HFF-Myc (cell line): ENCODE measurements at places on chromosomes 3 and 15.

DNA sequence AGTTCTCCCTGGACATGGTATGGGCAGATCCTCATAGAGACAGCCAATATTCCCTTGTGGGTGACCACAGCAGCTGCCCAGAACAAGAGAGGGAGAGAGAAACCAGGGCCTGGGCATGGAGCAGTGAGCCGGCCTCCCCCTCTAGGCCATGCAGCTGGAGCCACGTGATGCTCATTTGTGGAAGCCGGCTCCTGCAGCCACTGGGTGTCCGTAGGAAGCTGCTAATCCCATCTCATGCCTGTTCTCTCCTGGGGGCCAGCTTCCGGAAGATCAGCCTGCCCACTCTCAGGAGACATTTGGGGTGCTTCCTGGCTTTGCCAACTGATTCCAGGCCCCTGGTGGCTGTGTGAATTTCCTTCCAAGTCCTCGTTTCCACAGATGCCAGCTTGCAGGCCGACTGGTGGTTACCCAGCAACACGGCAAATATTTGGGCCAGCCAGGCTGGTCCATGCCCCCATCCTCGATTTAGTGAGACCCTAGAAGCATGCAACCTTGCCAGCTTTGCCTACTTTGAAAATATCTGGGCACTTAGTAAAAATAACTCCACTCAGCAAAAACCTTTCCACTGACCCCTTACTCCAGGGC lies 55.3 kb downstream of the LINGO1 start:
- DNase-seq = no peak

- DNase-seq = peak; percentile 59
Observed at GRCh38 chr15:81410318-81410753, 36.3 kb upstream of the TMC3 start.

GRCh38 chr3:145649368-145649887 lies 511.6 kb downstream of the PLOD2 start:
- DNase-seq = no peak

DNA sequence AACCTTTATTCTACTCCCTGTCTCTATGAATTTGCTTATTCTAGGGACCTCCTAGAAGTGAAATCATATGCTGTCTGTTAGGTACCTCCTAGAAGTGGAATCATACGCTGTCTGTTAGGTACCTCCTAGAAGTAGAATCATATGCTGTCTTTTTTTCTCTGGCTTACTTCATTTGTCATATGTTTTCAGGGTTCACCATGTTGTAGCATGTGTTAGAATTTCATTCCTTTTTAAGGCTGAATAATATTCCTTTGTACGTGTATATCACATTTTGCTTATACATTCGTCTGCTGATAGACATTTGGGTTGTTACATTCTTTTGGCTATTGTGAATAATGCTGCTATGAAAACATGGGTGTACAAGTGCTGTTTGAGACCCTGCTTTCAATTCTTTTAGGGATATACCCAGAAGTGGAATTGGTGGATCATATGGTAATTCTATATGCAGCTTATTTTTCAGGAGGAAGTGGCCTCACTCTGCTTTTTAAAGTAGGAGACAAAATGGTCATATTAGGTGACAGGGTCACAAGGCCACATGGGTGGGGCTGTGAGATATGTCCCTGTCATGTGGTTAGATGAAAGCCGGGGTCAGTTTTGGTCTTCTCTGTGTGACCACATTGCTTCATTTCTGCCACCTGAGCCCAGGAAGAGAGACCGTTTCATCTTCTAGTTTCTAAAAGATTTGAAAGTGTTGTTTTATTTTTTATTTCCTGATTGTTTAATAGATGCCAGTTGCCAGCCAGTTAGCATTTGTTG lies 76.7 kb downstream of the FLNB start:
- DNase-seq = no peak

DNA sequence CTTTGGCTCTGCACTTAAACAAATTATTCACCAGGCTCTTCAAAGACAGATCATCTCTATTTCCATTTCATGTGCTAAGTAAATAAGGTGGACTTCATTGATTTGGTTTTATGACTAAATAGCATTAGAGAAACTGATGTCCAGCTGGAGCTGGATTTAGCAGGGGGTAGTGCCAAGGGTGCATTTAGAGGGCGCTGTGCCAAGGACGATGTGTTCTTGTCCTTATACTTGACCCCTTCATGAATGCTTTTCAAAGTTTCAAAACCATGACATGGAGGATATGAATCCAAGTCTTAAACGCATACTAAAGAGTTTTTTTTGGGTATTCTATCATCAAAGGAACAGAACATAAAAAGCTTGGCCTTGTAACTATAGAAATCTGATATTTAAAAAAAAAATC lies 233.2 kb downstream of the RYR3 start:
- no peak for DNase-seq

GRCh38 chr3:195171093-195171873 lies 99.7 kb downstream of the XXYLT1 start:
- no peak for DNase-seq

- DNase-seq = peak; percentile 91
Observed at GRCh38 chr3:179347345-179348194, at the start of gene MFN1. MFN1 (plus strand) TSS chr3:179347709; CDS start chr3:179348852, 1,143 bp downstream.

GRCh38 chr3:63967675-63968611 lies 55.4 kb downstream of the PSMD6 start:
- no peak for DNase-seq

DNA sequence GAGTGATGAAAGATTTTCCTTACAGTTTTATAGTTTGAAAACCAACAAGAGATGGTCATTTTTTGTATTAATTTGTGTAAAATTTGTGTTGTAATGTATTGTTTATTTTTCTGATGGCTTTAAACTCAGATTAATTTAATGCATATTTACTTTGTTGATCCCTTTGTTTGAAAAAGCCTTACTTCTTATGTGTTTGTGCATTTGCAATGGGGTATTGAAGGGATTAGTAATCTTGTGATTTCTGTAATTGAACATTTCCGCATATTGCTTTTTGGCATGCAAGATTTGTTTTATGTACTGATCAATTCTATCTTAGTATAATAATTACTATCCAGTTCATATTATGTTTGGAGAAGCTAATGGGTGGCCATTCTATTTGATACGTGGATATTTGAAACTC lies 98.4 kb upstream of the ROBO1 start:
- DNase-seq = no peak

DNA sequence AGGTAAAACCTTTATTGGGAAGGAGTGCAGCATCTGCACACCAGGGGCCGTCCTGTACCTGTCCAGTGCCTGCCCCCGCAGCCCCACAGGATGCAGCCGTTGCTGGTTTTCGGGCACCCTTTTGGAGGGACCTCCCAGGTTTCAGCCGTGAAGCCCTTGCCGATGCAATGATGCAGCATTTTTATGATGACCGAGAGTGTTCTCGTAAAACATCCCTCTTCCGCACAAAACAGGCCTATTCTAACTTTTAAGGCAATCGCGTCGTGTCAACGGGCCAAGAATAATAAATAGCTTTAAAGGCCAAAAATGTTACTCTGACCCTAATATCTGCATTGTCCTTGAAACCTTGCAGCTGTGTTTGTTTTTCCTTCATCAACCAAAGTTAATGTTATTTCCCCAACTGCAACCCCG lies 126.1 kb downstream of the LRRK1 start:
- no peak for DNase-seq

- no peak for DNase-seq
Observed at GRCh38 chr3:152997526-152997925, 162.6 kb downstream of the P2RY1 start.

GRCh38 chr15:87582169-87582568 lies 674.4 kb downstream of the NTRK3 start:
- DNase-seq = no peak

DNA sequence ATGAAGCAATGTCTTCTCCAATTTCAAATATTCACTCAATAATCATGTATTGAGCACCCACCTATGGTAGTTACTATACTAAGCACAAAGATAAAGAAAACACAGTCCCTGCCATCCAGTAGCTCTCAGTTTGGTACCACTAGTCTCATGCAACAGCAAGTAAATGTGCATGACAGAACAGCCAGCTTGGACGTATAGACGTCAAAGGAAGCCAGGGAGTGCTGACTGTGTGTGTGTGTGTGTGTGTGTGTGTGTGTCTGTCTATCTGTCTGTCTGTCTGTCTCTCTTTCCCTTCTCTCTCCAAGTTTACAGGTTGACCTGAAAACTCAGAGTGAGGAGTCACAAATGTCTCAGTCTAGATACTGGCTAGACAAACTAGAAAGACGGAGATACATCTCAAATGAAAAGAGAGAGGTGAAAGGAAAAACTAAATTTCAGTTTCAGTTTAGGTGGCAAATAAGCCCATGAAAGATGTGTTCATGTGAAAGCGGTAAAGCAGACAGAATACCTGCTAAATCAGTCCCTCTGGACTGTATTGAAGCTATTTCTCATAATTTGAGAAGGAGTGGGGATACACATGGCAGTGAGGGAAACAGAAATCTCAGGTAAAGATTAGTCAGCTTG lies 141.1 kb upstream of the PTPRG start:
- DNase-seq = no peak

DNA sequence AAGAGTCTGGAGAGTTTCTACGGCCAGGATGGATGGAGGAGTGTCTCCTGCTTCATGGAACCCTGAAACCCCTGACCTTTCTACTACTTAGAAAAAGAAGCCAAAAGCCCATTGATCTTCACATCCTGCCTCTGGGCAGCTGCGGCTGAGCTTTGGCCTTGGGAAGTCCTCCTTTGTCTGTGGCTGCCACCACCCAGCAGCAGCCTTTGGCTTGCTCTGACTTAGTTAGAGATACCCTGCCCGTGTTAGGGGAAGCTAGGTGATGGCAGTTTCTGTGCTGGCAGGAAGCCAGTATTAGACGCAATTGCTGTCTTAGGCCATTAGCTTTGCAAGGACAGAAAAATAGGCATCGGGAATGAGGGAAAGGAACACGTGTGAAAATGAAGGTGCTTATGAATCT lies 18.8 kb downstream of the APH1B start:
- no peak for DNase-seq

DNA sequence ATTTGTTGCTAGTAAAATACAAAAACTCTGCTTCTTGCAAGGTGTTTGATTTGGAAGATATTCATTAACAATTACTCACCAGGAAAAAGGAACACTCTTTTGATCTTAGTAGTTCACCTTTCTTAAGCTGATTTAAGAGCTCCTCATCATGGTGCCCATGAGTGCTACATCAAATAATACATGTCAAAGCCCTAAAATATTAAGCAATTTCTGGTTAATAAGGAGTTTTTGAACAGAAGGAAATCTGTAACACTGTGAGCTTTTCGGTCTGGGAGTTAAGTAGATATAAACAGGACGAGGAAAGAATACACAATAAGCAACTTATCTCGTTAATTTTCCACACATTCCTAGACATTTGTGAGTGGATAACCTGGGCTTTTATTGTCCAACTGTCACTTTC lies 83.9 kb upstream of the DCBLD2 start:
- no peak for DNase-seq

DNA sequence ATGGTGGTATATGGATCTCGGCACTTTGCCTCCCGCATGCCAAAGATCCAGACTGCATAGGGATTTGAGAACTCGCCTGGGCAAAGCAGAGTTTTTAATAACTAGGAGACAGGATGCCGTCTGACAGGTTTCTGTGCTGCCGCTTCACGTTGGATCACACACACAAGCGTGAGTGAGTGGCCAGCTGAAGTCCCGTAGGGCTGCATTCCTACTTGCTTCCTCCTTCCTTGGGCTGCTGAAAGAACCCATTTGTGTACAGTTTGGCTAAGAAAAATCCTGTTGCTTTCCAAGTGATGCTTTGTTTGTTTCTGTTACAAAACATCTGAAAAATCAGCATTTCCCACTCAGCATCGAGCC lies 604.3 kb upstream of the CFAP20DC start:
- DNase-seq = no peak

- no peak for DNase-seq
Observed at GRCh38 chr15:77037388-77038209, 33.3 kb downstream of the TSPAN3 start.

GRCh38 chr3:52721002-52721729 lies 15.3 kb downstream of the SPCS1 start:
- no peak for DNase-seq

DNA sequence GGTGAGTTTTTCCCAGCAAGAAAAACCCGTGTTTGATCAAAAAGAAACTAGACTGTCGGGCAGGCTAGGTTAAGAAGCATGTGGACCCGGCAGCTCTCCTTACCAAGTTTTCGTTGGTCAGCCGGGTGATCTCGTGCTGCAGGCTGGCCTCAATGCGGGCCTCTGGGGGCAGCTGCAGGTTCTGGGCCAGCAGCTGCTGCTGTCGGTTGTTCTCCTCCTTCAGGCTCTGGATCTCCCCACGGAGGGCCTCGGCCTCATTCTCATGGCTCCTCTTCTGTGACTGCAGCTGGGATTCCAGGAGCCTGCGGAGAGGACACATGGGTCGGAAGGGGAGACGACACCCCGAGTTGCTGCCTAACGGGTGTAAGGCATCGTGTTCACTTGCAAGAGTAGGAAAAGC lies 44.5 kb upstream of the MYO5C start:
- no peak for DNase-seq

- peak; percentile 95 for DNase-seq
Observed at GRCh38 chr3:170811928-170812591, 57.9 kb downstream of the RPL22L1 start.

DNA sequence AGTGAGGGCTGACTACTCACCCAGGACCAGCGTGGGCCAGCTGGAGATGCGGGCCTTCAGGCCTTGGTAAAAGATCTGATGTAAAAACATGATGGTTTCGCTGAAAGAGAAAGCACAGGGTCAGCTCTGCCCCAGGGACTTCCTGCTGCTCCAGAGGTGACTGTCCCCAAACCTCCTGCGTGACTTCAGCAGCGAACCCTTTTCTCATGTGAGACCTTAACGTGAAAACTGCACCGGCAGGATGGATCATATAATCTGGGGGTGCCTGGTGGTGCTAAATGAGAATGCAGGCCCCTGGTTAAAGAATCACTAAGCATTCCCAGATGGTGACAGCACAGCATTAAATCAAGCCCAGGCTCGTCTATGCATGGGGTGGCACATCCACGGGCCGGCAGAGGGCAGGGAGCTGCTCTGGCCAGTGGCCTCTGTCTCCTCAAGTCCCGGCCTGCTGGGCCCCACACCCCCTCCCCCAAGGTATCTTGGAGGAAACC lies 55.4 kb downstream of the RASGRF1 start:
- peak; percentile 25 for DNase-seq

- DNase-seq = no peak
Observed at GRCh38 chr15:99504823-99505551, 60.8 kb upstream of the MEF2A start.

GRCh38 chr3:50581459-50581842 lies 12.1 kb downstream of the HEMK1 start:
- no peak for DNase-seq

GRCh38 chr3:31027914-31028313 lies 133.5 kb upstream of the GADL1 start:
- DNase-seq = no peak

DNA sequence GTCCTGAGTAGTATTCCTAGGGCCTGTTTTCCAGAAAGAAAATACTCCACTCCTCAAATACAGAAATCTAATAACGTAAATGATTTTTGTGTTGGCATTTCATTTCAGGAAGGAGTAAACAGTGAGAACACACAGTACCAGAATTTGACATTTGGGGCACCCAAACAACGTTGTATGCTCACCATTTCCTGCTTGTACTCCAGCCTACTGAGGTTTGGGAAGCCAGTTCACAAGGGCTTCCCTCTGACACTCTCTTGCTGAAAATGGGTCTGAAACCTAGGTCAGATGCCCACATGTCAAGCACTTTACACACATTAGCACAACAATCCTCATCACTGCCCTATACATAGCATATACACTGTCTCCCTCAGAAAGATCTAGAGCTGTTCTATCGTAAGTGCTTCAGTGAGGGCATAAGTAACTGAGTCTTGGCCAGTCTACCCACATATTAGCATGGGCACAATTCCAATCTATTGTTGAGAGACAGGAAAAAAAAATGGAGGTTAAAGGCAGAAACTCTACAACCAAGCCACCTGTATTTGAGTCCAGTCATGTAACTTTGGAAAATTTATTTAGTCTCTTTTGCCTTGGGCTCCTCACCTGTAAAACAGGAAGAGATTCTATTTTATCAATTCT lies 43.5 kb upstream of the RSL24D1 start:
- no peak for DNase-seq
